ENCODE measurements at places on chromosomes 11 and 22.

- DNase-seq, result no peak
Measured at GRCh38 chr22:41480397-41480735, 11.4 kb downstream of the ACO2 start.

GRCh38 chr11:14362611-14363010 is 3.6 kb upstream of the RRAS2 start:
- no peak for DNase-seq

DNA sequence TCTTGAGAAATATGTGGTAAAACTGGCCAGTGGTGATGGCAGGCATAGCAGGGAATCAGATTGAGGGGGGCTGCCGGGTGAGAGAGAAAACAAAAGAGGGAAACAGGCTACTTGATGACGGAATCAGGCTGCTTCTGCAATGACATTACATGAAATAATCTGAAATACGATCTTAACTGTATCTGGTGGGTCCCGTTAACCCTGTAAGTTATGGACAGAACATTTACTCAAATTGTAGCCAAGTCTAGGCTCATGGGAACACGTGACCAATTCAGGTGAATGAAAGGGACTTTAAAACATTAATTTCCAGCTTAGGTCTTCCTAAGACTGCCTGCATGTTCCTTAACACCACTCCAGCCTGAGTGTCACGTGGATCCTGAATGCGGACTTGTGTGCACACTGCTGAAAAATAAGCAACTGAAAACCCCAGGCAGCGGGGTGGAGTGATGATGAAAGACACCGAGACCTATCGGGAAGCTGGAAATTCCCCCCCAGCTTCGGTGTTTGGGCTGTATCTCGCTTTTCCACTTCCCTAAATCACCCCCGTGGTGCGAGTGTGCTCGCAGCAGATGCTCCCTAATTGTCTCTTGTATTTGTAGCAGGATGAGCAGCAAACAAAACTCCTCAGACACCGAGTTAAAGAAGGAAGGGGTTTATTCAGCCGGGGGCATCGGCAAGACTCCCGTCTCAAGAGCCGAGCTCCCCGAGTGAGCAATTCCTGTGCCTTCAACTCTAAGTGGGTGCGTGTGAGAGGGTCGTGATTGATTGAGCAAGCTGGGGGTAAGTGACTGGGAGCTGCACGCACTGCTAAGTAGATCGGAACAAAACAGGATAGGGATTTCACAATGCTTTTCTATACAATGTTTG is 145.0 kb upstream of the GRK3 start:
- DNase-seq, result no peak

DNA sequence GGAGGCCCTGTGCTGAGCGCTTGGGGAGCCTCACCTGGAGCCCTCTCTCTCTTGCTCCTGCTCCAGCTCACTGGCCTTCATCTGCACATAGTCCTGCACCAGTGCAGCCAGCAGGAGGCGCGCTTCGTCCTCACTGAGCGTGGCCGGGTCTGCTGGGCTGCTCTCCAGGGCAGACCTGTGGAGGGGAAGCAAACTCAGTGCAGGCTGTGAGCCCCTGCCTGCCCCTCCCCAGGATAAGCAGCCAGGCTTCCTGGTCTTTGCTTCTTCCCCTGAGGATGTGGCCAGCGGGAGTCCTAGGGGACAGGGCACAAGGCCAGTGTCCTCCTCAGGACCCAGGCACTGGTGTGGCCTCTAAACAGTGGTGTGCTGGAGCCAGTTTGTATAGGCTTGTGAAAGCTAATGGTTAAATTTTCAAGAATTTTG is 2.2 kb downstream of the CALCA start:
- DNase-seq, result peak; percentile 44

- no peak for DNase-seq
Measured at GRCh38 chr11:25612806-25613205, 719.1 kb upstream of the ANO3 start.

DNA sequence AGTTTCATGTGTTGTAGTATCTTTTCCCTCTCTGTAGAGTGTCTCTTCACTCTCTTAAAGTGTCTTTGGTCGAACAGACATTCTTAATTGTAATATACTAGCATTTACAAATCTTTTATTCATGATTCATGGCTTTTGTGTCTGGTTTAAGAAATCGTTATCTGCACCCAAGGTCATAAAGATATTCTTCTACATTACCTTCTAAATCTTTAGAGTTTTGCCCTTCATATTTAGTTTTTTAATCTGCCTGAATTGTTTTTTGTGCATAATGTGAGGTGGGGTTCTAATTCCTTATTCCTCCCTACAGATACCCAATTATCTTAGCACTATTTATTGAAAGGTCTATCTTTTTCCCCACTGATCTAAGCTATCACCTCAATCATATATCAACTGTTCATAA is 9.0 kb upstream of the NNMT start:
- no peak for DNase-seq

DNA sequence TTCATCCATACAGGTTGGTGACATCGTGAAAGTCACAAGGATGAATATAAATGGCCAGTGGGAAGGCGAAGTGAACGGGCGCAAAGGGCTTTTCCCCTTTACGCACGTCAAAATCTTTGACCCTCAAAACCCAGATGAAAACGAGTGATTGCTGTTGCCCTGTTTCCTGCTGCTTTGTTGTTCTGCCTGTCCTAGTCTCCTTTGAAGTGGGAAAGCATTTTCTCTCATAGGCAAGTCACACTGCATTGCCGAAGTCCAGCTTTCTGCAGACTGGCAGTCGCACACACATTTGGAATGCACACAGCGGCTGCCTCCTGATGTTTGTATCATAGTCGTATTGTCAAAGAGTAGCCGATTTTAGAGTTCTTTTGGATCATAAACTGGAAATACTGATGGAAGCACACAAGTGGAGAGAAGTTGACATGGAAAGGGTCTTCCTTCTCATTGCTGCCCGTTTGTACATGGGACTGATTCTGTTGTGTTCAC is 17.3 kb upstream of the AIFM3 start:
- no peak for DNase-seq

DNA sequence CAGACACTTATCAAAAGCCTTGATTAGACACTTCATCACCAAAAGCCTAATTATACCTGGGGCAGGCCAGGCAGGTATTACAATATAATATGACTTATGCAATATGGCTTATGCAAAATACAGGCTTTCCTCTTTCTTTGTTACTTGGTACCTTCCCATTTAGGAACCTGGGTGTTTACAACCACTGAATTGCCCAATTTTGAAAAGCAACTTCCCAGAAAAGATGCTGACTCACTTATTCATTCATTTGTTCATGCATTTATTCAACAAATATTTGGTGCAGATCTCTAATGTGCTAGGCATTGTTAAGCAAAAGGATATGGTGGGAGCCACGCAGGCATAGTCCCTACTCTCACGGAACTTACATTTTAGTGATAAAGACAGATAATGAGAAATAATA is 13.6 kb upstream of the JAML start:
- no peak for DNase-seq

DNA sequence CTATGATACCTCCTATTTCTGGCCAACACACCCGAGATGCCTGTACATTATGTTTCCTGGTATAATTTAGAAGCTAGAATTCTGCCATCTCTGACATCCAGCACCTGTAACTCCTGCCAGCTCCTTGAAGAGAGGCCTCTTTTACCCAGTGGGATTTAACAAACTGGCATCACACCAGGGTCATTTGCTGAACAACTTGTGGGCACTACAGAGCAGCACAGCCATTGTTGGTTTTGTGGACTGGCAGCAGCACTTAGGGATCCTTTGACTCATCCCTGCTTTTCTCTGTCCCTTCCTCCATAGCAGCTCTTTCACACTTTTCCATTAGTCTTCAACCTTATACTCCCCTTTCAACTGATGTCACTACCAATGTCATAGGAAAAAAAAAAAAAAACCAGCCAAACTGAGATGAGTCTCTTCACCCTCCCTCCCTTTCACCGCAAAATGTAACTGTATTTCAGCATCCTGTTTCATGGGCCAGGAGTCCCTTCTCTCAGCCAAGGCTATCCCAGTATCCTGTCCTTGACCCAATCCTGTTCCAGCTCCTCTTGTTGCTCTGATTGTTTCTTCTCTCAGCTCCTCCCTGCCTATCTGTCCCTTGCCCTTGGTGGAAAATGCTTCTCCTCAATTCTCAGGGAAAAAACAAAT is 68.7 kb downstream of the PPFIBP2 start:
- no peak for DNase-seq

- DNase-seq, result no peak
Measured at GRCh38 chr11:13687271-13687670, 18.8 kb downstream of the FAR1 start.

DNA sequence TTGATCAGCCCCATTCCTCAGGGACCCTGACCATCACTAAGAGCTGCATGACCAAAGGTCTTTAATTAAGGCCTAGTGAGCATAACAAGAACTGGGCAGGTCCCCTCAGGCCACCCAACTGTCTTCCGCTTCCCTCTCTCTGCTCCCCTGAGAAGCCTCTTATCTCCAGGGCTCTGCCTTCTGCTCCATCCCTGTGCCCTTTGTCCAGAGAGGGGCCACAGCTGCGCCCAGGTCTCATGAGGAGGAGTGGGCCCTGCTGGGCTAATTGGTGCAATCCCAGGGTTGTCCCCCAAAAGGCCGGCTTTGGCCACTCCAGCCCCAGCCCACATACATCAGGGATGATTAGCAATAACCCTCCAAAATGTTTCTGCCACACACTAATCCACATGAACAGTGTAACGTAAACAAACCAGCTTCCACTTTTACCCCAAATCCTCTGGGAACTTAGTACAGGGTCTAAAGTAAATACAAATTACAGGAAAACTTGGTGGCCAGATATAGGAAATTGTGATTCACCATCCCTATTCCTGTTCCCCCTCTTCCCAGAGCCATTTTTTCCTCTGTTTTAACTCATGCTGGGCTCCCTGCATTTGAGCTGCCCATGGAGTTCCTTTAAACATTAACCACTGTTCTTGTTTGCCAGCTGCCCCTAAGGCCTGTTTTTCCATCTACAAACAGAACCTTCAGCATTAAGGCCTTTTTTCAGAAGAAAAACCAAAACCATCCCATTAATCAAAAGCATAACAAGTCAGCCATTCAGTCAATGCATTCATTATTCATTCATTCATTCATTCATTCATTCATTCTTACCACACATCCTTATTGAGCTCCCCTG is 34.6 kb upstream of the CAVIN3 start:
- no peak for DNase-seq

- no peak for DNase-seq
Measured at GRCh38 chr11:62996271-62996670, 11.5 kb upstream of the SLC22A6 start.

DNA sequence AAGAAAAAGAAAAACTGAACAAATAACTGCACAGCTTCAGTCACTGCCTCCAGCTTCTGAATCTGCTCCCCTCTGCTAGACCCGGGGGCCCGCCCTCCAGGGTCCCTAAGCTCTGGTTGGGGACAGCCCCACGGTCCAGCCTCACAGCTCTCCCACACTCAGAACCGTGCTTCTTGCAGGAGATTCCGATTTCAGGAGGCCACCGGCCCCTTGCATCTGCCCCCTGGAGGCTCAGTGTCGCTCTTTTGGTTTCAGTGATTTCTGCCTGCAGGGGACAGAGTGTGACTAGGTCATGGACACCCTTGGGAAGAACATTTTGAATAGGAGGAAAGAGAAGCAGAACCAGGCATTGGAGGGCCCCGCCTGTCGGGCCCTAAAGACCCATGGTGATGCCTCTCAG is 23.1 kb upstream of the RPS3 start:
- DNase-seq, result no peak

DNA sequence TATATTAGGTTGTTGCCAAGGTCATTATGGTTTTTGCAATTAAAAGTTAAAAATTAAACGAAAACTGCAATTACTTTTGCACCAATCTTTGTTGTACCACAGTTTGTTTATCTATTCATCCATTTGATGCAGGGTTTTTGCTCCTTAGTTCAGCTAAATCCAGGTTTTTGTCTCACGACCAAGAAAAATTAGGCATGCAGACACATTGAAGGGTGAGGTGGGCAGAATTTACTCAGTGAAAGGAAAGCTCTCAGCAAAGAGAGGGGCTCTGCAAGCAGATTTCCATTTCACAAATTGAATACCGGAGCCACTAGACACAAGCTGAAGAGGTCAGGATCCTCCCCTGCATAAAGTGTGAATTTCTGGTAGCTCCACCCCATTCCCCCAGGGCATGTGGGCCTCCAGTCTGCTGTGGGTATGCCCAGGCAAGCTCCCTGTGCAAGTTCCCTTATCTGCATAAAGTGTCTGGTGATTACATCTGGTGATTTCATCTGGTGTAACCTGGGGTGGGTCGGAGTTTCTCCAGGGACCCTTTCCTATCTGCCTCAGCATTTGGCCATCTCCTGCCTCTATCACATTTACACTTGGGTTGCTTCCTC is 33.3 kb downstream of the APOL6 start:
- no peak for DNase-seq

GRCh38 chr11:61004180-61004611 is 32.7 kb downstream of the CD6 start:
- DNase-seq, result no peak

DNA sequence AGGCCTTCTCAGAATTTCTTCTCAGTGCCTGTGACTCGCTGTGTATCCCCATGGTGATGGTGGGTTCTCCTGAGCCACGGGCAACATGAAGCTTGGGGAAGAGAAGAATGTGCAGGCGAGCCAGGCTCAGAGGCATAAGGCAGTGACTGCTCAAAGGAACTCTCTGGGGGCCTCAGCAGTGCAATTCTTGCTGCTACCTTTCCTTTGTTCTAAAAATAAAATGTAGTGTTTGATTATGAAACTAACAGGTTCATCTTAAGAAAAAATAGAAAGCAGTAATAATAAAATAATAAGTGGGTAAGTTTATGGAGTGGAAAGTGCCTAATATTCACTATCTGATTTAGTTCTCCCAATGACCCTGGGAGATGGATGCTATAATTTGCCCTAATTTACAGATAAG is 46.7 kb downstream of the MEI1 start:
- DNase-seq, result no peak

- DNase-seq, result no peak
Measured at GRCh38 chr11:1231396-1232020, 8.6 kb downstream of the MUC5B start.

DNA sequence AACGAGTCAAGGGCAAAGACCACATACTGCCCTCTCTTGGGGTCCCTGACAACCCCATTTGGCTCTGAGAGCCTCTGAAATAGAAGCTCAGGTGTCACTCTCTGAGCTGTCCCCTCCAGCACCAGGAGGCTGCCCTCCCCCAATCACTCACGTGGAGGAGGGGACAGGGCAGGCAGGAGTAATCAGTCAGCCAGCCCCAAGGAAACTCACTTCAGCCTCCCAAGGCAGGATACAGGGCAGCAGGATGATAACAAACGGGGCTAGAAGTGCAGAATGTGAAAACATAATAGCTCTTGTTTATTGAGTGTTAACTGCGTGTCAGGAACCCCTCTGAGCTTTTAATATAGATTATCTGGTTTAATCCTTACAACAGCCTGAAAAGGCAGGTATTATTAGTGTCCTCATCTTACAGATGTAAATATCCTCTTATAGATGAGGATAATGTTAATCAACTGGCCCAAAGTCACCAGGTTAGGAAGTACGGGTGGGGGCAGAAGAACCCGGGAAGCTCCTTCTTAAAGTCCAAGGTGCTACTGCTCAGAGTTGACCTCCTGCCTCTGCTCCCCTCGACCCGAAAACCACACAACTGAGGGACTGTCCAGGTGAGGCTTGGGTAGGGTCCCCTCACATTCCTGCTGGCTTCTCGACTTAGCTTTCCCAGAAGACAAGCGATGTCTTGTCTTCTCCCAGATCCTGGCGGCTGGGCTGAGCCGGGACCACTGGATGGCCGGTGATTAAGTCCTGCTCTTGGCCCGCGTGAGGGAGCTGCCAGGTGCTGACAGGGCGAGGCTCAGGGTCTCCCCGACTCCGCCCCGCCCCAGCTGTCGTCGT is 2.7 kb downstream of the CHRM4 start:
- DNase-seq, result no peak

GRCh38 chr11:131668500-131669400 is 298.3 kb downstream of the NTM start:
- DNase-seq, result no peak

- DNase-seq, result no peak
Measured at GRCh38 chr11:112570333-112570732, 309.7 kb upstream of the PLET1 start.

Measured in stimulated activated CD4-positive, alpha-beta T cell treated with anti-CD3 and anti-CD28 coated beads, Interleukin-1b, Interleukin-23, amount 100 ng/mL, for 1 hour (primary cell).